ENCODE measurements at places on chromosomes 5 and 9.

DNA sequence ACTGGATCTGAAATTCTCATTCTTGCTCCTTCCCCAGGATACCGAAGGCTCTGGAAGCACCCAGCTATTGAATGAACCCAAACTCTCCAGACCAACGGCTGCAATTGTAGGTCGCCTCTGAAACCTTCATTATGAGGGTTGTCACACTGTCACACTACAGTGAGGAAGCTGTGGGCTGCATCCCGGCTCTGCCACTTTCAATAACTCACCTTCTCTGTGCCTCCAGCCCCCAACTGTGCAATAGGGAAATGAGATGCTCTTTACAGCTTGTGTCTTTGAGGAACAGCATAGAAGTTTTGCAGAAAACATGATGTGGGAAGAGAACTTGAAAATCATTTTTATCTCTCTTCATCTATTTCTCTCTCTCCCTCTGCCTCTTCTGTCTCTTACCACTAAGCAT, 69.6 kb upstream of the TGFBR1 start:
- DNase-seq: no peak

DNA sequence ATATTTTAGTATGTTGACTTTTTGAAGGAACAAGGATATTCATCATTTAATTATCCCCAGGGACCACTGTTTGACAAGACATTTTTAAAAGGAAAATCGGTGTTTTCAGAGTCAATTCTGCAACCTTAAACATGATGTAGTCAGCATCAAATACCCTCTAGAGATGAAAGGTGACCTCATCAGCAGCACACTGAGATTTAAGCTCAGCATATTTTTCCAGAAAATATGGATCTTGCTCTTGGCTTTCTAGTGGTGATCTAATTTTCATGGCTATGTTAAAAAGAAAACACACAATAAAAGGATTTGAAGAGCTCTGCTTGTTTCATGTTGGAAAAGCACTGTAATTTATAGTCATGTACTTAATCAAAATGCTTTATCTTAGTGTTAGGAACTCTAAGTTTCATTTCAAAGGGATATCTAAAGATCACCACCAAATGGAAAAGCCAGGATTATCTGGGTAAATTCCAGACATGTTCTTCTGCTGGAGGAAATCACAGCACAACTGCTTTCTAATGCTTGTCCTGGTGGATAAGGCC, 487.2 kb downstream of the ENC1 start:
- DNase-seq: no peak

- DNase-seq: no peak
Measured at GRCh38 chr5:92560698-92561401, 1020.2 kb downstream of the NR2F1-AS1 start.

DNA sequence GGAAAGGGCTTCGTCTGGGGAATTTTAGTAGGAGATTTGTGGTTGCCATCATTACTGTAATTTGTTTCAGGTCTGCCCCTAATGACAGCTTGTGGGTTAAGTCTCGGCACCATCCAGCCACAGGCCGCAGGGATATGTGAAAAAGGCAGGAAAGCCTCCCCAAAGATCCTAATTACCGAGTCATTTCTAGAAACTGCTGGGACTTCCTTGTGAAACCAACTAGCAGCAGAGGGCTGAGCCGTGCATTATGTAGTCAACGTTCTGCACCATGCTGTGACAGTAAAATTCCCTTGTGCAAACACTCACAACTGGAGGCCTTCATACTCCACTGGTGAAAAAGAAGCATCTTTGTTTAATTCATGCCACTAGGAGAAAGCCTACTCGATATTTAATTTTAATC, 230.3 kb downstream of the MPDZ start:
- no peak for DNase-seq

- no peak for DNase-seq
Measured at GRCh38 chr5:175470781-175471180, 7.6 kb upstream of the SFXN1 start.

GRCh38 chr9:18190671-18191374, 283.1 kb upstream of the ADAMTSL1 start:
- DNase-seq: no peak

DNA sequence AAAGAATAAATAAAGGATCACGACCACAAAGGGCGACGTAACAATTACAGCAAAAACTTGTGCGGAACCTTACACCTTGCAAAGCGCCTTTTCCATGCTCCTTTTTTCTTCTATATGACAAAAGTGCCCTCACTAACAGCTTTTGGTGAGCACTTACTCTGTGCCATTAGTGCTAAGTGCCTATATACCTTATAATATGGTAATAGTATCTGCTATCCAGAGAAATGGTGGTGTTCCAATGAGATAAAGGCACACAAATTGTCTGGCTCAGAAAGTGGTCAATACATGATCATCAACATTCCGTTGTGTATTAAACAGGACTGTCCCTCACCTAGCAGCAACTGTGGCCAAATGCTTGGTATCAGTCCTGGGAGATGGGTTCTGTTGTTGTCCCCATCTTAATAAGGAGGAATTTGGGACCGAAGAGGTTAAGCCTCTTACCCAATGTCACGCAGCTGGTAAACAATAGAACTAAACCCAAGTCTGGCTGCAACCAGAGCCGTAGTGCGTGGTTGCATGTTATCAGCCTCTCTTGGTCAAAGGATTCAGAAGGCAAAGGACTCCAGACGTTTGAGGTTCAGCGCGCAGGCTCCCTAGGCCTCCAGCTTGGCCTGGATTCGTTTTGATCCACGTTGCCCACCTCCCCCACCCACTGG, 564 bp upstream of the TOR2A start:
- DNase-seq: no peak

GRCh38 chr5:149773291-149774095, 43.4 kb downstream of the PPARGC1B start:
- DNase-seq: no peak

DNA sequence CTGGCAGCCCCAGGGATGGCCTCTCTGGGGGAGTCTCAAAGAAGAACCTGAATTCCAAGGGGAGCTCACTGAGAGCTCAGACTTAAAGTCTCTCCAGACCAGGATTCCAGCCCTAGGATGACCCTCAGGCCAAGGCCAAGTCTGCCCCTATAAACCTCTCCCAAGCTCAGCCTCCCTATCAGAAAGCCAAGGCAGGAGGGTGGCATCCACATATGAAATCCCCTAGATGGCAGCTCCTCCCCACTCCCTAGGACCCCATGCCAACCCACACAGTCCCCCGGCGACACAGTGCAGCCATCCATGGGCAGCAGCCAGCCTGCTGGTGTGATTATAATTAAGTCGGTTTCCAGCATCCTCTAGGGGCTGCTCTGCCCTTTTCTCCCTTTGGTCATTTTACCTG, 269.9 kb downstream of the CDK5RAP2 start:
- no peak for DNase-seq

GRCh38 chr9:110808599-110808980, 140.0 kb downstream of the MUSK start:
- DNase-seq: no peak

- no peak for DNase-seq
Measured at GRCh38 chr5:176769911-176770310, 40.4 kb upstream of the UNC5A start.

GRCh38 chr5:11420969-11421368, 483.3 kb downstream of the CTNND2 start:
- DNase-seq: no peak

- DNase-seq: no peak
Measured at GRCh38 chr9:36221667-36222066, 30.9 kb downstream of the CLTA start.

DNA sequence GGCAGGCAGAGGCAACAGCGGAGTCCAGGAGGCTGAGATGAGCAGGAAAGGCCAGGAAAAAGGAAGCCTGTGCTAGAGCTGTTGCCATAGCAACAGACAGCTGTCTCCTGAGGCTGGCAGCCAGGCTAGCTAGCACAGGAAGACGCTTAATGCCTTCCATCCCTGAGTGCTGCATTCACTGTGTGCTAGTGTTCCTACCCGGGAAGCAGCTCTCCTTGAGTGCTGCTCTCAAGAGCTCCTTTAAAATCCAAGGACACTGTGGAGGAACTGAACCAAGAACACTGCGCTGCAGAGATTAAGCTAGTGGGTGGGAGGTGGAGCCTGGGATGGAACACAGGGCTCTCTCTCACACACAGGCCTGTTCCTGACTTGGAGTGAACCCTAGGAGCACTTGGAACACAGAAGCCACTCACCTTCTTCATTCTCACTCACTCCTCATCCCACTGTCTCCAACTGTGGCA, 53.5 kb upstream of the IL7R start:
- DNase-seq: no peak

DNA sequence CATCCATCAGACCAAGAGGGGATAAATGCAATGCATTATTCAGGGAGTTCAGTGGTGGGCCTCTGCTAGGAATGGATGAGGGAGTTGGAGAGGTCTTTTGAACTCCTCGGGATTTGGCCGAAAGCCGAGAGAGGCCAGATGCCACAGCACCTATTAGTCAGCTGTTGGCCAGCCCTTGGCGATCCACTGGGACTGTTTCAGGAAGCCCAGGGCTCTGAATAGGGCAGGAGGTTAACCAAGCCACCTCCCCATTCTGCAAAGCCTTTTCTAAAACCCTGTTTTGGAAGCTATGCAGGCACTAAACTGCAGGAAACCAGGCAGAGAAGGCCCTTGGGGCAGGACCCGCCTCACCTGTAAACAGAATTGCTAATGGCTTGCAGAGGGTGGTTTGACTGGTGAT, 37.8 kb downstream of the ASTN2 start:
- DNase-seq: no peak

- DNase-seq: no peak
Measured at GRCh38 chr9:15842051-15842450, 289.2 kb downstream of the CCDC171 start.

DNA sequence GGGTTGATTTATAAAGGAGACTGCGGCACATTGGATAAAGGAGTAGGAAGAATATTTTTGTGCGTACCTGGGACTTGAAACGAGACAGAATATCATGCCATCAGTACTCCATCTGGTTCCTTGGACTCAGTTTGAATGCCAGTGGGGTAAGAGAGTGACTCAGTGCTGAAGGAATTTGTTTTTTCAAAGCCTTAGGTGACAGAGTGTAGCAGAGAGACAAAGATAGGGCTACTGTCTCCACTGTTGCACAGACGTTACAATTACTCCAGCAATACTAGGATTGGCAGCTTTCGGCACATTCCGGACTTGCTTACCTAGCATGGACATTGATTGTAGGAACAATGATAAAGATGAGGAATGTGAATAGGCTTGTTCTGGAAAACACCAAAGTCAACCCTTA, 250.7 kb downstream of the KCTD16 start:
- no peak for DNase-seq

DNA sequence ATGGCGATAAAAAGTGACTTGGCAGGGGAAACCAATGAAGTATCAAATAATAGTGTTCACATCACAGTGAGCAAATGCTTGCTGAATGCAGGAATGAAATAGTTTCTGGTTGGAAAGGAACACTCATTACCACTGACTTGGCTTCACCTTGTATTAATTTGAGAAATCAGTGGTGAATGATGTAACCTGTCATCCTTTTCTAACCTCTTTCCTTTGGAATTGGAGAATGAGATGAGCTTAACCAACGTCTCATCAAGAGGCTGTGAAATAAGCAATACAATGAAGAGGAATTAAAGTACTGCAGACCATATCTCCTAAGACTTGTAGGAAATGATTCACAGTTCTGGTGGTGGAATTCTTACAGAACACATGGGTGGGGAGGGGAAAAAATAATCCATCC, 192.2 kb downstream of the DMAC1 start:
- no peak for DNase-seq

DNA sequence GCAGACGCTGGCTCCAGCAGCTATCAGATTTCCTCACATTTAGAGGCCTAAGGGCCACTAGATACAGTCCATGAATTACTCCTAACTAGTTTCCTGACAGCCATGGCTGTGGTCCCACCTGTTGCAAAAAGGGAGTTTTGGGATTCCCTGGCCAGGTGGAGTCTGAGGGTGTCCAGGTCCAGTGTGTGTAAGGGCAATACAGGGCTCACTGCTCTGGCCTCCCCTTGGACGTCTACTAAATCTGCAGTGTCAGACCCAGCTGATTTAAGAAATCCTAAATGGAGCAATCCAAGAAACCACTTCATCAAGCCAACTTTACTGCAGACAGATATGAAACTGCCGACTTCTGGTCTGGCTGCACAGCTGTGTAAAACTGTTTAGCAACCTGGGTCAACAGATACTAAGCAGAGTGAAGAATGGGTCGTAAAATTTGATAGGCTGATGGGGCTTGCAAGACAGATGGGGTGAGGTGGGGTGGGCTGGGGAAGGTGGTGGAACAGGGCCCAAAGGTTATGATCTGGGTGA, 116.4 kb downstream of the GADD45G start:
- no peak for DNase-seq

- no peak for DNase-seq
Measured at GRCh38 chr5:135357685-135358084, 41.3 kb downstream of the MACROH2A1 start.

GRCh38 chr5:171840066-171840465, 54.4 kb downstream of the SMIM23 start:
- DNase-seq: no peak

- DNase-seq: no peak
Measured at GRCh38 chr5:23484096-23484495, 23.3 kb upstream of the PRDM9 start.

DNA sequence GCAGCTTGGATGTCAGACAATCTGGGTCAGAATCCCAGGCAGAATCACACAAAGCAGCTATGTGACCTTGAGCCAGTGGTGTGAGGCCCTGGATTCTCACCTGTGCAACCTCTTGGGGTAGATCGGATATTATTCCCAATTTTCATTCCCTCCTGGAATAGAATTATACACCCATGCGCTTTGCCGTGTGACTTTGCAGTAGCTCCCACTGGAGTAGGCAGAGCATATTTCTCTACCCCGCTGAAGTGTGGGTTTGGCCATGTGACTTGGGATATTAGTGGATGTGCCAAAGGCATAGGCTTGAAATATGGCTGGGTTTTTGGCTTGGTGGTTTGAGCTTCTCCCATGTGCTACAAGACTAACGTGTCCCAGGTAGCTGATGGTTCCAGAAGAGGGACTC, 35.5 kb upstream of the IER5L start:
- no peak for DNase-seq

GRCh38 chr5:18872978-18873377, 1115.0 kb downstream of the CDH18 start:
- DNase-seq: no peak

DNA sequence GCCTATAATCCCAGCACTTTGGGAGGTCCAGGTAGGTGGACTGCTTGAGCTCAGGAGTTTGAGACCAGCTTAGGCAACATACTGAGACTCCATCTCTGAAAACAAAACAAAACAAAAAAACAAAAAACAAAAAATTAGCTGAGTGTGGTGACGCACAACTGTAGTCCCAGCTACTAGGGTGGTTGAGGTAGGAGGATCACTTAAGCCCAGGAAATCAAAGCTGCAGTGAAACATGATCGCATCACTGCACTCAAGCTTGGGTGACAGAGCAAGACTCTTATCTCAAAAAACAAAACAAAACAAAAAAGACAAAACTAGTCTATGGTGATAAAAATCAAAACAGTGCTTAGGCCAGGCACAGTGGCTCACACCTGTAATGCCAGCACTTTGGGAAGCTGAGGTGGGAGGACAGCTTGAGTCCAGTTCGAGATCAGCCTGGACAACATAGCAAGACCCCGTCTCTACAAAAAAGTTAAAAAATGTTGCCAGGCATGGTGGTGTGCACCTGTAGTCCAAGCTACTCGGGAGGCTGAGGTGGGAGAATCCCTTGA, 28.8 kb downstream of the FBXO10 start:
- DNase-seq: no peak

GRCh38 chr9:108766626-108767161, 89.1 kb downstream of the ACTL7B start:
- DNase-seq: no peak
